ENCODE measurements at places on chromosomes 5 and 9.

DNA sequence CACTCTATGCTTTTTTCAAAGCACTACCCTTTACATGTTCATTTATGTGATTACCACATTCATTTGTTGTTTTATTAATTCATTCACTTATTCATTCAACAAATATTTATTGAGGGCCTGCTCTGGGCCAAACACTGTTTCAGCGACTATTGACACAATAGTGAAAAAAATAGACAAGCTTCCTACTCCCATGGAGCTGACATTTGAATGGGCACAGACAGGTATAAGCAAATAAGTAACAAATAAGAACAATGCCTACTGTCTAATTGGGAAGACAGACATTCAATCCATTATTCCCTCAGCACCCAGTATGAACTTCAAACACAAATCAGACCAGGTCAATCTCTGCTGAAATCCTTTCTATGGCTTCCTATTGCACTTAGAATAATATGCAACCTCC, 156.9 kb upstream of the NR3C1 start:
- no peak for DNase-seq

DNA sequence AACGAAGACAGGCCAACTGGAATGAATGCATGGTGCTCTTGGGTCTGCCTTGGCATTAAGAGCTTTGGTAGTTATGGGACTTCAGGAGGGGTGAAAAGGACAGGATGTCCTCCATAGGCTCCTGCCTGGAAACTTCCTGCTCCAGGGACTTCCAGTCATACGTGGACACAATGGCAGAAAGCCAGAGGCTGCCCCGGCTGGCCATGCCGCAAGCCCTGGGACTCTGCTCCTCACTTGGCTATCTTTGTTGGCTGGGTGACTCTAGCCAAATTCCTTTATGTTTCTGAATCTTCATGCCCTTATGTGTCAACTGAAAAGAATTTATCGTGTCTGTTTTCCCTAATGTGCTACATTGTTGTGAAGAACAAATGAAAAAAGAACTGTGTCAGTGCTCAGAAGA, 136.9 kb downstream of the SIL1 start:
- no peak for DNase-seq

- no peak for DNase-seq
Observed at GRCh38 chr9:130984521-130984920, 24.5 kb upstream of the LAMC3 start.

DNA sequence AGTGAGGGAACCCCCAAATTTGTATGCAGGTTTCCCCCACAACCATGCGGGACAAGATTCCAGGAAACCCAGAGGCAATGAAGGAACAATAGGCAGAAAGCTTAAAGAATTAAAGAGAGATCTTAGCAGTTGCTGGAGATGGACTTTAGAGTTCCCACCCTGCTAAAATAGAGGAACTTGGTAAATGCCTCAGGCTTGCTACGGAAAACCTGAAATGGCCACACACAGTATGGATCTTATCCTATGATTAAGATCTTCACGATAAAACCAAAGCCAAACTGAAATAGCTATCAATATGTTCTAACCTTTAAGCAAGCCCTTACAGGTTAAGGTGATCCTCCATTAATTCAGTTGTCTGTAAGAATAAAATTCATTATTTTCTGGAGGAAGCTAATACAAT, 148.3 kb downstream of the RANBP17 start:
- DNase-seq = no peak

DNA sequence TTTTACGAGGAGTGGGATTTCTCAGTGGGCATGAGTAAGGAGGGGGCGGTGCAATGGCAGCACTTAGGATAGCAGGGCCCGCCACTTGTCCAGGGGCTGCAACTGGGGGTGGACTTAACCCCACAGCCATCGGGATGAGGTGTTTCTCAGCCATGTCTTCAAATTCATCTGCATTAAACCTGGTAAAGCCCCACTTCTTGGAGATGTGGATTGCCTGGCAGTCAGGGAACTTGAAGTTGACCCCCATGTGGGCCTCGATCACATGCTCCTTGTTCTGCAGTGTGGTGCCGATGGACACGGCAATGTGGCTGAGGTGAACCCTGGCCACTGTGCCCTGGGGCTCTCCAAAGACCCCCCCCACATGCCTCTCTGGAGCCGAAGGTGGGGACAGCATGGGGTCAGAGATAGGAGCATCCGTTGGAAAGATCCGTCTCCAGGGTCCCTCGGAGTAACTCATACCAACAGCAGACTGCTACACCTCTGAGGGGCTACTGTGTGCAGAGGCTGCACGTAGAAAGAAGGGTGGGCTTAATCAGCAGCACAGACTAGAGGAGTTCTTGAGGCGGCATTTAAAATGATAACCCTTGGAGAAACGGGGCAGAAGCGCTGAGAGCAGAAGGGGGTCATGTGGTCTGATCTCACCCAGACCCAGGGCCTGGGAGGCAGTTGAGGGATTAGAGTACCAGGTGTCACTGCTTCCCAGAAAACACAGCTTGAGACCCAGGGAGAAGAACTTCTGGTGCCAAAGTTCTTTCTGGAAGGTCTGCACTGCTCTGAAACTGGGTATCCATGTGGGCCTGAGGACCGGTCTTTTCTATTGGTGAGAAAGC, 141.4 kb downstream of the MTX3 start:
- DNase-seq = no peak

DNA sequence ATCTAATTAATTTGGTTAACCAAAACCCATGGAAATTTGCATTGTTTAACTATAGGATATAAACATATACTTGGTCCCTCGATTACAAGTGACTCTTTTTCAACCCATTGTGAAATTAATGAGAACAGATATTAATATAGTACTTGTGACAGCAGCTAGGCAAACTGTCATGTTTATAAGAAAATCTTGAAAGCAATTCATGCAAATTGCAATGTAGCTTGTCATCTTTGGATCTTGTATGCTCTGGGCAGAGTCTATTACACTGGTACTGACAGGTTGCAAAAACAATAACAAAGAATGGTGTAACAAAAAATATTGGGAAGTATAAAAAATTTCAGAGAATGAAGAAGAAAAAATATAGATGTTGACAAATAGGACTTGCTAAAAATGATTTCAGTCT, 941.0 kb downstream of the DNAH5 start:
- no peak for DNase-seq

DNA sequence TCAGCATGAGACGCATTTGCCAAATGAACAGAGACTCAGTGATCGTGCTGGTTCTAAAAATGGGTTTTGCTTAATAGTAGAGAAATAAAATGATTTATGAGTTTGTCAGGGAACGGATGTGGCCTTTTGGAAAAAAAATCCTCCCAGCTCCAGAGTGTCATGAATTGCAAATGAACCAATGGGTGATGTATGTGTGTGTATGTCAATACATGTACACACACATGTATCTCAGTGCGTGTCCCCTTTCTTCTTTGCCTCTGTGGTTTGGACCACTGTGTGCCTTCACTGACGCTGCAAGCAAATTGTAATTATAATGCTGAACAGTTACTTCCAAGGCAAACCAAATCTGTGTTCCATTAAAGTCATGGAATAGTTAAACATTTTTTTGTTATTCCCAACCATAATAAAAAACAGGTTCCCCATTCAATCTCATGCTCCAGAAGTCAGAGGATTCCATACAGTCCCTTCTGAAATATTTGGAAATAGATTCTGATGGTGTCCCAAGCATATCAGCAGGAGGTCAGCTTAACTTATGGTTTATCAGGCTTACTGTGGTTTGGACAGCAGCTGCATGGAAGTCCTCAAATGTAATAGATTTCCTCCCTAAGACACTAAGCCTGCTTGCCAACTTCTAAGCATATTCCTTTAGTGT, 630.5 kb downstream of the ACTL7B start:
- no peak for DNase-seq

DNA sequence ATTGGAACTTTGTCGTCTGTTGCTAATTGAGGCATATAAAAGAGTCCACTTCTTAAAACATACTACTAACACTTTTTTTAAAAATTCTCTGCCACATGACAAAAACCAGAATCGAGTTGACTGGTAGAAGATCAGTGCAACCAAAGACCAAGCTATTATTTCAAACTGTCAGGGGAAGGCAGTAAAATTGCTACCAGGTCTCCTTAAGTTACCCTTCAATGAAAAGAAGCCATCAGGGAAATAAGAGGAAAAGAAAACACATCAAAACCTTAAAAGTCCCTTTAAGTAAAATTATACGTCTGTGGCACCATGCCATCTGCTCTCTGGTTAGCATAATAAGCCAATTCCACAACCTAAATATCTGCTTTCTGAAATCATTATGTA, 9.6 kb downstream of the ZNF608 start:
- no peak for DNase-seq

DNA sequence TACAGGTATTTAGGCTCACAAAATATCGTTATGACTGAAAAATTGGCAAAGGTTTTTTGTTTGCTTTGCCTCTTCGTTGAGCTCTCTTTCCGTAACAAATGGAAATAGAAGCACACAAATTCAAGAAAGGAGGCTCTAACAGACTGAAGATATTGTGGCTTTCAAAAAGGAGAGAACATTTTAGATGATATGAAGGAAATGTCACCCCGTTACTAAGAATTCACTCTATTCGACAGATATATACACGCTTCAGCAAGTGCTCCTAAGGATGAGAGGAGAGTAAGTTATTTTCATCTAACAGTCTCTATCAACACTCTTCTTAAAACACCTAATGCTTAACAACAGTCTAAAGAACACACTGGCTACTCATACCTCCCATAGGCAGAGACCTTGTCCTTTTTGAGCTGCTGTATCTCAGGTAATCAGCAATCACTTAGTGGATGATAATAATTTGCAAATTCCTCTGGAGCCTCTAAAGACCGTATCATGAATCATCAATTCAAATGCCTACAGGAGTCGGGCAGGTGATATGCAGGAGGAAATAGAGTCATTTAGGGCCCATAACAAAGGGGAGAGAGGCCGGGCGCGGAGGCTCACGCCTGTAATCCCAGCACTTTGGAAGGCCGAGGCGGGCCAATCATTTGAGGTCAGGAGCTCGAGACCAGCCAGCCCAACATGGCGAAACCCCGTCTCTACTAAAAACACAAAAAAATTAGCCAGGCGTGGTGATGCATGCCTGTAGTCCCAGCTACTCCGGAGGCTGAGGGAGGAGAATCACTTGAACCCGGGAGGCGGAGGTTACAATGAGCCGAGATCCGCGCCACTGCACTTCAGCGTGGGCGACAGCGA, 1.4 kb upstream of the HSDL2 start:
- DNase-seq = peak; percentile 60

- no peak for DNase-seq
Observed at GRCh38 chr5:73748510-73749400, 122.8 kb downstream of the ARHGEF28 start.

DNA sequence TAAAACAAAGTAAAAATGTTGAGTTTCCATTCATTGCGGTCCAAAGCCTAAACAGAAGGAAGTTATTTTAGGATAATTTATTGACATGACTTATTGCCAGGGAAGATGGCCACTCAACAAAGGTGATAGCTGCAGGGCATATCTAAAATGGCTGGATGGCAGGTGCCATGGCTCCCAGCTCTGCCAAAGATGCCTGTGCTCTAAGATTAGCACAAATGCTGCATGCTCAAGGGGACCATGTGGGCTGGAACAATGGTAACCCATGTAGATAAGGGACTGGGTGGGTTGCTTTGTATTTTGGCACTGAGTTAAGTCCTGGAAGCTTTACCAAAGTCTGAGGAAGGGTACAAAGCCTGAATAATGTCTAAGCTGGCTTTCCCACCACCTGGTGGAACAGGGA, 95.5 kb upstream of the IFNK start:
- DNase-seq = no peak

DNA sequence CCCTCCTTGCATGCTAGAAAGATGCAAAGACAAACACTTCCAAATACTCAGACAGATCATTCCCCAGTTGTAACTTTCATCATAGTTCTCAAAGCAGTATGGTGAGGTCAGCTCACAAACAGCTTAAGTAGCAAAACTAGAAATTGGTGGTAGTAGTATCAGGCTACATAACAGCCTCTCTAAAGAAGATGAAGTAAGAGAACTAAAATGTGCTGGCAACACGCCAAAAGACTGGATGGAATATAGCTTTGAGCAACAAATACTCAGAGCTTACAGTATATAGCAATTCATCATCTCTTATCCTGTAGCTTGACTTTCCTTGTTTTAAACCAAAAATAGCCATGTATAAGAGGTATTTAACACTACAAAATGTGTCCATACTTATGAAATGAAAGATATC, 7.5 kb downstream of the PFDN1 start:
- DNase-seq = peak; percentile 13

DNA sequence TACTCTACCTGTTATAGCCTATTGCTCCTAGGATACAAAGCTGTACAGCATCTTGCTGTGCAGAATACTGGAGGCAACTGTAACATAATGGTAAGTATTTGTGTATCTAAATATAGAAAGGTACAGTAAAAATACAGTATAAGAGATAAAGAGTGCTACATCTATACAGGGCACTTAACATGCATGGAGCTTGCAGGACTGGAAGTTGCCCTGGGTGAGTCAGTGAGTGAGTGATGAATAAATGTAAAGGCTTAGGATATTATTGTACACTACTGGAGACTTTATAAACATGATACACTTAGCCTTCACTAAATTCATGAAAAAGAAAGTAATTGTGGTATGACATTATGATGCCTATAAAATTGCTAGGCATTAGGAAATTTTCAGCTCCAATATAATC, 65.5 kb upstream of the OSMR start:
- no peak for DNase-seq

DNA sequence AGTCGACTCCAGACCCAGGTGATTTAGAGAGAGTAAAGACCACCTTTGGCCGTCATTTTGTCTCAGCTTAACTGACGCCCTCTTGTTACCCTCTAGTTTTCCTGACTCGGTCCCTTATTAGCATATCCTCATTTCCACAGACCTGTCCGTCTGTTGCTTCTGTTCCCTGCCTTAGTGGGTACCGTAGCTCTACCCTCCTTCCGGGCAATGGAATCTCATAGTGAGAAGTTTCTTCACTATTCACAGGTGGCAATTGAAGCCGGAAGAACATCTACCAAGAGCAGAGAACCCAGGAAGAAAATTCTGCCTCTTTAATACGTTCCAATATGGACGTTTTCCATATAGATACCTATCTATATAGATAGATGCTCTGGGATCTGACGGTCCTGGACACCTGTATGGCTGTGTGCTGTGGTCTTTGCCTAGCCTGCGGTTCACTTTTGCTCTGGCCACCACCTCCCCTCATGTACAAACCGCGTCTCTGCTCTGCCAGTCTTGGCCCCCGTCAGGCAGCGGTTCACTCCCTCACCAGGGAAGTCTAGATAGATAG, 652 bp upstream of the TMEM161B start:
- DNase-seq = peak; percentile 13

GRCh38 chr9:121947775-121948174, 145.3 kb downstream of the TTLL11 start:
- no peak for DNase-seq

GRCh38 chr9:132341177-132341840, 13.5 kb downstream of the SETX start:
- DNase-seq = no peak

GRCh38 chr5:167528651-167529050, 762.8 kb upstream of the WWC1 start:
- no peak for DNase-seq

DNA sequence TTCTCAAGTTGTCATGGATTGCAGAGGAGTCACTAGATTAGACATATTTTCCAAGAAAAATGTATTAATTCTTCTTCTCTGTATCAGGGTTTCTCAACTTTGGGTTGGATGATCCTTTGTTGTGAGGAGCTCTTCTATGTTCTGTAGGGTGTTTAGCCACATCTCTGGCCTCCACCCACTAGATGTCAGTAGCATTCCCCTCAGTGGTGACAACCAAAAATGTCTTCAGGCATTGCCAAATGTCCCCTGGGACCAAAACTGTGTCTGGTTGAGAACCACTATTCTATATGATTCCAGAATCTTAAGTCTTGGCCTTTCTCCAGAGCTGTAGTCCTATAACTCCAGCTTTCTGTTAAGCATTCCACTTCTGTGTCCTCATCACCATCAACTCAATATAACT, 220.9 kb downstream of the KIAA0825 start:
- no peak for DNase-seq
